ENCODE measurements at places on chromosomes 6 and 20. TPM values are rescaled to one million over a fixed set of nuclear protein-coding genes. Genes with fewer than 3 reads are reported as not detected.

GRCh38 chr6:42551217-42551616, 12.6 kb upstream of the UBR2 start:
- no peaks in the 10 kb centered on the region for H3K27me3 ChIP-seq
- H3K4me3 ChIP-seq: no peak overlapping the region
- H3K27ac ChIP-seq: no peak overlapping the region
- H3K4me1 ChIP-seq: peaks cover 20% of the 10 kb centered on the region
- no peak for DNase-seq

- DNase-seq: no peak
- no peaks in the 10 kb centered on the region for H3K27me3 ChIP-seq
- H3K4me3 ChIP-seq: no peak overlapping the region
- no peaks in the 10 kb centered on the region for H3K36me3 ChIP-seq
Observed at GRCh38 chr6:91864911-91865310, 1278.0 kb upstream of the MAP3K7 start.

The RIMS1 gene
- total RNA-seq: 0.53 TPM

- H3K4me1 ChIP-seq: no peaks in the 10 kb centered on the region
- DNase-seq: no peak
- H3K4me3 ChIP-seq: no peak overlapping the region
- H3K27ac ChIP-seq: no peak overlapping the region
- no peaks in the 10 kb centered on the region for H3K27me3 ChIP-seq
- H3K36me3 ChIP-seq: no peaks in the 10 kb centered on the region
Observed at GRCh38 chr6:146095481-146095880, 66.6 kb downstream of the GRM1 start.

The OR12D3 gene
- not detected for total RNA-seq

- H3K4me1 ChIP-seq: no peaks in the 10 kb centered on the region
- no peak overlapping the region for H3K4me3 ChIP-seq
- no peaks in the 10 kb centered on the region for H3K36me3 ChIP-seq
- no peak for DNase-seq
- no peak overlapping the region for H3K27ac ChIP-seq
Observed at GRCh38 chr20:5678777-5679176, 71.4 kb upstream of the SHLD1 start.

- DNase-seq: no peak
- H3K27ac ChIP-seq: no peak overlapping the region
- no peaks in the 10 kb centered on the region for H3K36me3 ChIP-seq
- no peak overlapping the region for H3K4me3 ChIP-seq
- no peaks in the 10 kb centered on the region for H3K27me3 ChIP-seq
Observed at GRCh38 chr6:16343593-16343992, 105.2 kb downstream of the GMPR start.

The PTGIS gene
- 4.1 TPM for total RNA-seq

DNA sequence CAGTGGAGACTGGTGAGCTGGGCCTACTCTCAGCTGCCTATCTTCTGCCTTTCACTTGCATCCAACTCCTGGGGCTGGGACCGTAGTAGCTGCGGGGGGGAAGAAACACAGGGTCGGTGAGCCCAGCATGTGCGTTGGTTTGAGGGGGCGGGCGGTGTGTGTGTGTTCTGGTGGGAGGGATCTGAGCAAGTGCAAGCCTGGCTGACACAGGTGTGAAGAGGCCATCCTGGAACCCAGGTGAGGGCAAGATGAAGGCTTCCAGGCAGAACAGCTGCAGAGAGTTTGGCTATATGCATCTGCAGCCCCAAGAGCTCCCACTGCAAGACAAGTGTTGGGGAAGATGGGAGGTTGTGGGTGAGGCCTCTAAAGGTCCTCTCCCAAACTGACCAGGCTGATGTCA, 30.6 kb downstream of the MOCS1 start:
- no peaks in the 10 kb centered on the region for H3K27me3 ChIP-seq
- no peak for DNase-seq
- no peaks in the 10 kb centered on the region for H3K4me1 ChIP-seq
- no peak overlapping the region for H3K4me3 ChIP-seq

DNA sequence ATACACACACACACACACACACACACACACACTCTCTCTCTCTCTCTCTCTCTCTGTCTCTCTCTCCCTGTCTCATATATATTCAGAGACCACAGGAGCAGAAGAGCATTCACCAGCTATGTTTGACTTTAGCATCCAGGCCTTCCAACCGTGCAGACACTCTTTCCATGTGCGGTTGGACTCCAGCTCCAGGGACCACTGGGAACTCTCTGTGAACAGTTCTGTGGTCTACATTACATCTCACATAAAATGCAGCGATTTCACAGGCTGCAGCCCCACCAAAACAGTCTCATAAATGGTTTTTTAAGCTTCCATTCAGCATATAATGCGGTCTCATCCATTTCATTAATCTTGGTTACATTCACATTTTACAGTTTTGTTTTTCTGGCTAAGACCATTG, 508.4 kb upstream of the SULF2 start:
- no peaks in the 10 kb centered on the region for H3K36me3 ChIP-seq
- peaks cover 13% of the 10 kb centered on the region for H3K4me1 ChIP-seq
- no peak for DNase-seq
- no peak overlapping the region for H3K4me3 ChIP-seq
- H3K27me3 ChIP-seq: peaks cover 11% of the 10 kb centered on the region

DNA sequence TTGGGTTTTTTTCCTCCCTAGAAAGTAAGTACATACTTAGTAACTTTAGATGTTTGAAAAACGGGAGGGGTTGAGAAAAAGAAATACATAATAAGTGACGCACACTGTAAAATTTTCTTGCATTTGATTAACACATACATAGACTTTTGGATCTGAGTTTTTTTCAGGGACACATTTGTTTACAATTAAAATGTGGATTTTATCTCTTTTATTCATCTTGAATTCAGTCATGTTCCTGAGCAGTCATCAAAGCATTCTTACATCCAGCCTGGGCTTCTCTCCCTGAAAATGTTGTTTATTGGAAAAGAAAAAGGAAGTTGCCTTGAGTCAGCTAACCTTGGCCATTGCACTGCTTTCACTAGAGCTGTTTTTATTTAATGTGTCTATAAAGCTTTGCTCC, 8.7 kb upstream of the RPP40 start:
- no peak overlapping the region for H3K27ac ChIP-seq
- no peaks in the 10 kb centered on the region for H3K4me1 ChIP-seq
- no peak for DNase-seq
- H3K36me3 ChIP-seq: no peaks in the 10 kb centered on the region
- H3K27me3 ChIP-seq: no peaks in the 10 kb centered on the region

The MEI4 gene
- not detected for total RNA-seq

DNA sequence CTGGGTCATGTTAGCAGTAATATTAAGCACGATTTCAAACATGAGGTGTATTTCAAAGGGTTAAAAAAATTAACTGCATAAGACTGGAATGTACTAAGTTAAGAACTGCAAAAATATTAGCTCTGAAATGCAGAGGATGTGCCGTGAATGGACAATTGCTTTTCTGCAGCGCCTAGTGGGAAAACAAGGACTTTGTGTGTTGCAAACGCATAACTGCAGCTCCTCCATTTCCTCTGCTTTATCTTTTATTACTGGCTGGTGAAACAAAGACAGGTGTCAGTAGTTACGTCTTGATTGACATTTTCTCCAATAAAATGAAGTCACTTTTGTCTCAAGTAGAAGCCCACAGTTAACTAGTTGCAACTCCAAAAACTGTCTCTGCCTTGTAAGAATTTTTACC, 1.7 kb downstream of the PDE7B start:
- peaks cover 19% of the 10 kb centered on the region for H3K4me1 ChIP-seq
- H3K27ac ChIP-seq: no peak overlapping the region
- DNase-seq: no peak
- H3K27me3 ChIP-seq: no peaks in the 10 kb centered on the region
- H3K4me3 ChIP-seq: peak overlapping the region; percentile 55
- no peaks in the 10 kb centered on the region for H3K36me3 ChIP-seq

DNA sequence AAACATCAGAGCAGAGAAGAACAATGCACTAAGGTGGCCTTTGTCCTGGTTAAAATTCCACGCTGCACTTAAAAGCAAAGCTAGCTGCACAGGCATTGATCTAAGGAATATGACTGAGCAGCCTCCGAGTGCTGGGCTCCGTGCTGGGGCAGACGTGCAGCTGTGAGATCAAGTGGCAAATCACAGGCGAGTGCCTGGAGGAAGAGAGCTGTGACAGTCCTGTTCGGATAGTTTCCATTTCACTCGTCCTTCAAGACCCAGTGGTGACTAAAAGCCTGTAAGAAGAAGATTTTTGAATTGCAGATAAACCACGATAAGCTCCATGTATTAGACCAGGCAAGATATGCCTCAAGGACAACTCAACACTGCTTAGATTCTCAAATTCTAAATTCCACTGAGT, 247.9 kb downstream of the ANKRD60 start:
- H3K36me3 ChIP-seq: no peaks in the 10 kb centered on the region
- H3K27me3 ChIP-seq: no peaks in the 10 kb centered on the region
- no peak for DNase-seq
- no peak overlapping the region for H3K4me3 ChIP-seq
- no peaks in the 10 kb centered on the region for H3K4me1 ChIP-seq

DNA sequence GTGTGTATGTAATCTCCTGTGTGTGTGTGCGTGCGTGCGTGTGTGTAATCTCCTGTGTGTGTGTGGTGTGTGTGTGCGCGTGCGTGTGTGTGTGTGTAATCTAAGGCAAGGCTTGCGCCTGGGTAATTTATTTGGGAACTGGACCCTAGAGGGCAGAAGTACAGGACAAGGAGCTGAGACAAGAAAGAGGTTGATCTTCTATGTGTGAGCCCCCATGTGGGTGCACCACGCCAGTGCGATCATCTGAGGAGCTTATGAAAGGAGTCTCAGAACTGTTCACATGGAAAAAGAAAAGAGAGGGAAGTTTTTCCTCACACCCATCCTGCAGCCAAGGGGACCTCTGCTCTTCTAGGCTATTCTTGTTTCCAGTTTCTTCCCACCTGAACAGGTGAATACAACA, 220.1 kb upstream of the GGTLC1 start:
- H3K4me1 ChIP-seq: no peaks in the 10 kb centered on the region
- no peak for DNase-seq
- no peak overlapping the region for H3K27ac ChIP-seq
- peaks cover 23% of the 10 kb centered on the region for H3K27me3 ChIP-seq
- H3K36me3 ChIP-seq: no peaks in the 10 kb centered on the region

The TRIM31 gene
- not detected for total RNA-seq

The CDH22 gene
- total RNA-seq: 0.18 TPM

DNA sequence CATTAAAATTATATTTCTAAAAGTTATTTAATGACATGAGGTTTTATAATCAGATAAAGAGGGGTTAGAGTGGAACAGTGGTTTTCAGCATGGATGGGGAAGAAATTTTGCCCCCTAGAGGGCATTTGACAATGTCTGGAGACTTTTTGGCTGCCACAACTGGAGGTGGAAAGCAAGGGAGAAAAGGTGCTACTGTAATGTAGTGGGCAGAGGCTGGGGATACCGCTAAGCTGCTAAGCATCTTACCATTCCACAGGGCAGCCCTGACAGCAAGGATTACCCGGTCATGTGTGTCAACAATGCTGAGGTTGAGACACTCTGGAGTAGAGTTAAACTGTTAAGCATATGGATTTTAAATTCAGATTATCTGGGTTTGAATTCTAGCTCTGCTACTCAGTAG, 52.9 kb upstream of the FABP7 start:
- no peak overlapping the region for H3K27ac ChIP-seq
- no peaks in the 10 kb centered on the region for H3K36me3 ChIP-seq
- no peaks in the 10 kb centered on the region for H3K27me3 ChIP-seq
- H3K4me1 ChIP-seq: no peaks in the 10 kb centered on the region
- no peak overlapping the region for H3K4me3 ChIP-seq
- DNase-seq: no peak

- H3K27ac ChIP-seq: no peak overlapping the region
- peaks cover 9% of the 10 kb centered on the region for H3K4me1 ChIP-seq
- H3K4me3 ChIP-seq: no peak overlapping the region
- no peaks in the 10 kb centered on the region for H3K36me3 ChIP-seq
- no peaks in the 10 kb centered on the region for H3K27me3 ChIP-seq
Observed at GRCh38 chr6:31098449-31098938, 13.9 kb downstream of the C6orf15 start.

GRCh38 chr6:52999456-52999855, 4.4 kb upstream of the GSTA4 start:
- peaks cover 31% of the 10 kb centered on the region for H3K36me3 ChIP-seq
- no peak overlapping the region for H3K27ac ChIP-seq
- peaks cover 14% of the 10 kb centered on the region for H3K4me1 ChIP-seq
- no peak overlapping the region for H3K4me3 ChIP-seq

DNA sequence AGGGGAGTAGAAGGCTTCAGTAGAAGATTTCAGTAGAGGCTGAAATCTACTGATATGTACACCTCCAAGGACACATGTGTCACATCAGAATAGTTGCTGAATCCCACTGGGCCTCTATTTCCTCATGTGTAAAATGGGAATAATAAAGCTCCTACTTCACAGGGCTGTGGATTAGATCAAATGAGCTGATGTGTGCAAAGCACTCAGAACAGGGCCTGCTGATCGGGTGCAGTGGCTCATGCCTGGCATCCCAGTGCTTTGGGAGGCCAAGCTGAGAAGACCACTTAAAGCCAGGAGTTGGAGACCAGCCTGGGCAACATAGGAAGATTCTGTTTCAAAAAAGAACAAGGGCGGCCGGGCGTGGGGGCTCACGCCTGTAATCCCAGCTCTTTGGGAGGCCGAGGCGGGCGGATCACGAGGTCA, 8.1 kb upstream of the AP5S1 start:
- peaks cover 32% of the 10 kb centered on the region for H3K4me1 ChIP-seq
- peak overlapping the region; percentile 64 for H3K4me3 ChIP-seq
- no peaks in the 10 kb centered on the region for H3K27me3 ChIP-seq
- H3K27ac ChIP-seq: peak overlapping the region; percentile 95
- no peak for DNase-seq

DNA sequence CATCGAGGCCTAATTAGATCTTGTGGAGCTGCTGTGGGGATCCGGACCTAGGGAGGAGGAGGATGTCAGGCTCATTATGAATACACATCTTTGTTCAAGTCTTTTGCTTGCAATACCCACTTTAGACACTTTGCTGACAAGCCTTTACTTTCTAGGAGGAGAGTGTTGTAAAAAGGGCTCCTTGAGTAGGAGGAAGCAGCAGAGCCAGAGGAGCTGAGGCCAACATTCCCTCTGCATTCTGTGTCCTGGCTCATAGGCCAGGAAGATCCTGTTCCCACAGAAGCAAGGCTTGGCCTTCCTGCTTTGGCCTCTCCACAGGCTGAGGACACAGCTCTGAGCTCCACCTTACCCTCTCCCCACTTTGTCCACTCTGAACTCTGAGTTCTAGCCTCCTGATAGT, 67.1 kb downstream of the TPD52L1 start:
- peak overlapping the region; percentile 22 for H3K27ac ChIP-seq
- no peak overlapping the region for H3K4me3 ChIP-seq
- H3K27me3 ChIP-seq: no peaks in the 10 kb centered on the region
- peaks cover 34% of the 10 kb centered on the region for H3K36me3 ChIP-seq
- peaks cover 32% of the 10 kb centered on the region for H3K4me1 ChIP-seq

DNA sequence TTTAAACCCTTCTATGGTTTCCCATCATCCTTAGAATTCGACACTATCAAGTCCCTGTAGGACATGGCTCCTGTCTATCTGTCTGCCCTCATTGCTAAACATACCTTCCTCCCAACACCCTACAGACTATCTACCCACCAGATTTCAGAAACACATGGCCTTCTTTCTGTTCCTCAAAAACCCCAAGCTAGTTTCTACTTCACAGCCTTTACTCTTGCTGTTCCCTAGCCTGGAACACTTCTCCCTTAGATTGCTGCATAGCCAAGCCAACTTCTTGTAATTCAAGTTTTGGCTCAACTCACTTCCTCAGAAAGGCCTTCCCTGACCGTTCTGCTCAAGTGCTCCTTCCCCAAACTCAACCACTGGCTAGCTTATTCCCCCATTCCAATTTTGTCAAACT, 156.2 kb downstream of the BTBD9 start:
- H3K4me3 ChIP-seq: no peak overlapping the region
- no peak for DNase-seq
- H3K27ac ChIP-seq: no peak overlapping the region
- no peaks in the 10 kb centered on the region for H3K27me3 ChIP-seq
- H3K4me1 ChIP-seq: no peaks in the 10 kb centered on the region

GRCh38 chr20:20367575-20368417, at the start of gene INSM1:
INSM1 (plus strand) TSS chr20:20368104; CDS start chr20:20368268, 164 bp downstream.
- H3K27me3 ChIP-seq: peaks cover 47% of the 10 kb centered on the region
- DNase-seq: no peak
- H3K4me3 ChIP-seq: peak within 1 kb of the TSS; percentile 63
- no peaks in the 10 kb centered on the region for H3K36me3 ChIP-seq
- no peak within 1 kb of the TSS for H3K27ac ChIP-seq

Data from esophagus squamous epithelium (tissue), 5 donors.